ENCODE measurements at places on chromosomes 4 and X.

DNA sequence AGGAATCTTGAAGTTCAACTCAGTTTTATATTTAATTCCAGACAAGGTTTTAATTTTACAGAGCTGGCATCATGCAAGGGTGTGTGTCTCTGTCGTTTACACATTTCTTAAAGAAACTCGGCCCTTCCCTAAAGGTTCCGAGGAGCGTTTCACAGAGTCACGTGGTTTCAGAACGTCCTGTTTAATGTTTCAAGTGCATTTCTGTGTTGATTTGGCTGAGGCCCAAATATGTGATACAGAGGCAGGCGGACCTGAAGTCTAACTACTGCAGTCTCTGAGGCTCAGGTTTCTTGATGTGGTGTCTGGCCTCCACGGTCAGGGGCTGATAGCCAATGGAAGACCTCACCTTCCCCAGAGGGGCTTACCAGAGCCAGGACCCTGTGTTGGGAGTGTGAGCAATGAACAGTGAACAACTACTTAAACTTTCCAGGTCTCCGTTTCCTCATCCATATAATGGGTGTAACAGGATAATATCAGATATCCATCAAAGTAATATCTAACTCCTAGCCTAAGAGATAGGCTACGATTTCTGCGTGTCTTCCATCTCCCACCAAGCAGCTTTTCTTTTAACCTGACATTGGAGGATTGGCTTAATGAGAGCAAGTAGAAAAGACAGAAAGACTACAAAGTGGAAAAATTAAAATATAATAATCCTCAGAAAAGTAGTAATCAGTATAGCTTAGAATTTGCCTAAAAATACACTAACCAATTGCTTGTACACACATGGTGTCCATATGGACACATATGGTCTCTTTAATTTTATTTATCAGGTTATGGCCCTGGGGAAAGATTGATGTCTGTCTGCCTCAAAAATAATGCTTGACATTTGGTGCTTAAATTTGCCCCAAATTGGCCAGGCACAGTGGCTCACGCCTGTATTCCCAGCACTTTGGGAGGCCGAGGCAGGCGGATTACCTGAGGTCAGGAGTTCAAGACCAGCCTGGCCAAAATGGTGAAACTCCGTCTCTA, 50.0 kb upstream of the TRIM2 start:
- DNase-seq, result no peak

DNA sequence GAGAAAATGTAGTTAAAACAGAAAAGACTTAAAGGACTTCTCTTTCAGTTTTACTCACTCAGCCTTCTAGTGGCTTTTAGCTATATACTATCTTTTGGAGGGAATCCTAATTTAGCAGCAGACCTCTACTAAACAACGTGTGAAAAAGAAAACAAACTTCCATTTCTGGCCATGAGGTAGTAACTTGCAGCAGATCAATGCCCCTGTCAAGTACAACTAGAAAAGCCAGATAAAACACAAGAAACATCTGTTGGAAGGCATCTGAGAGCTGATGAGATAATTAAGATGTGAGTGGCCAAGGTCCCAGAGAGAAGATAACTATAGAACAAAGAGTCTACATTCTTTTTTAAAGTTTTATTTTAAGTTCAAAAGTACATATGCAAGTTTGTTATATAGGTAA, 101.7 kb downstream of the CORIN start:
- no peak for DNase-seq

DNA sequence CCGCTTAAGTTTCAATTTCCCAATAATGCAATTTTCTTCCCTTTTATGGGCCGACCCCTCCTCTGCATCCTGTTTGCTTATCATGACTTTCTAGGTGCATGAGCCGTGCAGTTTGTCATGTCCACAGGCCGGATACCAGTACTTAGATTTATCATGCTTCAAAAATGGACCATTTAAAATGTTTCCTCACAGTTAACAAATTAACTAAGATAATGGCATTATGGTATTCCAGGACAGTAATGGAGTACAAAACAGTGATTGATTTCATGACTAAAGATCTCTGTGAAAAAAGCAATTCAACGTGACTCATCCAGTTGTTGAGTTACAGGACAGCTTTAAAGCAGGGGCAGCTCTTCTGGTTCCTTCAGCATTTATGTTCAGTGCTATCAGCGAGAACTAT, 23.0 kb downstream of the SNX25 start:
- DNase-seq, result no peak

GRCh38 chrX:41734530-41734929, 10.5 kb downstream of the GPR82 start:
- no peak for DNase-seq

DNA sequence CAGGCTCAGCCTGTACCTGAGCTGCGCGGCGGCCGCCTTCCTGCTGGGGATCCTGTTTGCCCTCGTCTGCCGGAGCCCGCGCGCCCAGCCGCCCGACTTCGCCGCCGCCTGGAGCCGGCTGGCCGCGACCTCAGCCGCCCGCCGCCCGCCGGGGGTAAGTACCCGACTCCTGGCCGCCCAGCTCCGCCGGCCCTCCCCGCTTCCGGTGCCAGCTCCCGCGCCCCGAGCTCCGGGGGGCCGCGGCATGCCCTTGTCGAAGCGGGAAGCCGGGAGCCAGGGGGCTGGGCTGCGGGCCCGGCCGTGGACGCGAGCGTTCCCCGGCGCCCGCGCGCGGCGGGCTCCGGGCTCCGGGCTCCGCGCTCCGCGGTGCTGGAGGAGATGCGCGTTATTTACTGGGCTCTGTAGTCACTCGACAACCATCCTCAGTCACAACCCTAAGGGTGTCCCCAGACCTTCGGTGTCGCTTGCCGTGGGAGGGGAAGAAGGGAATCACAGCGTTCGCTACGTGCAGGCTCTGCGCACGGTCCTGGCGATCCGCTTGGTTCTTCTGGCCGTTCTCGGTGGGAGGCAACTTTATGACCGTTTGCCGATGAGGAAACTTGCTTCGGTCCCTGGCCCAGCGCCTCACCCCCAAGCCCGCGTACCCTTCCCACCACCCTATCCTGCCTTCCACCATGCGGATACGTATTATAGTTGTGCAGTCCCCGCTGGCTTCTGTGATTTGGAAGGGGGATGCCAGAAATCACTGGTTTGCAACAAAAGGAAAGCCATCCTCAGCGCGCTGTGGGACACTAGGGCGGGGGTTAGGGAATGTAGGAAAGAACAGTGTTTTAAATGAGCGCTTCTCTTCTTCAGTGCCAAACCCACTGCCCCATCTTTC, 944 bp downstream of the SNX25 start:
- DNase-seq, result peak; percentile 31

GRCh38 chr4:69731847-69732246, 28.6 kb downstream of the SULT1B1 start:
- no peak for DNase-seq

DNA sequence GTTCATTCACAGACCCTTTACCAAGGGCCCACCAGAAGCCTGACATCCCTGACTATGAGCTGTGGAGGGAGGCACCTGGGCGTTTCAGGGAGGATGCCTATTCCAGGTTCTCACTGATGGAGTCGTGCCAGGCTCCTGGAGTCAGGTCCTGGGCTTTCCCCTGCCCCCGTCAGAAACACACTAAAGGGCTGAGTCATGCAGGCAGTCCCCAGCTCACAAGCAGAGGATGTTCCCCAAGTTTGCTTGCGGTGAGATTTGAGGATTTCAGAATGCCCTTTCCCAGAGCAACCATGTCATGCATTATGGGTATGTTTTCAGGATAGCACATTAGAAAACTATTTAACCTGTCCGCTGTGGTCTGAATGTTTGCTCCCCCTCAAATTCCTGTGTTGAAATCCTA, 45.2 kb downstream of the FHDC1 start:
- DNase-seq, result no peak

DNA sequence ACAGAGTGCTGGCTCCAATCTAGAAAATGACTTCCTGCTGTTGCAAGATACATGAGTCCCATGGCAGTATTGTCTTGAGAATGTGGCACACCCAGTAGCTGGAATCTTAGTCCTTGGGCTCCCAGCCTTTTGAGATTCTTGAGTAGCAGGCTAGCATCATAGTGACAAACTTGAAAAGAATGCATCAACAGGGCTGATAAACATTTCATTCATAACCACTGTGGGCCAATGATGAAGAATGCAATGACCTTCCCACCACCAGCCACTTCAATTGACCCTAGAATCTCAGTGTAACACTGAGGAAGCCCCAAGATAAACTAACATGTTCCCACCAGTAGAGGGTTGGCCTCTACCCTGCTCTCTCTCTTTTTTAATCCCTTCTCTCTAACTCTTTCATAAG, 329.3 kb downstream of the GBA3 start:
- DNase-seq, result no peak

GRCh38 chrX:134706138-134706537, 47.9 kb upstream of the PLAC1 start:
- DNase-seq, result no peak

GRCh38 chrX:33194876-33195433, 16.4 kb downstream of the DMD start:
- DNase-seq, result no peak

GRCh38 chr4:133550436-133550835, 401.3 kb downstream of the PCDH10 start:
- DNase-seq, result no peak

GRCh38 chr4:15714141-15714540, 11.3 kb downstream of the BST1 start:
- no peak for DNase-seq

DNA sequence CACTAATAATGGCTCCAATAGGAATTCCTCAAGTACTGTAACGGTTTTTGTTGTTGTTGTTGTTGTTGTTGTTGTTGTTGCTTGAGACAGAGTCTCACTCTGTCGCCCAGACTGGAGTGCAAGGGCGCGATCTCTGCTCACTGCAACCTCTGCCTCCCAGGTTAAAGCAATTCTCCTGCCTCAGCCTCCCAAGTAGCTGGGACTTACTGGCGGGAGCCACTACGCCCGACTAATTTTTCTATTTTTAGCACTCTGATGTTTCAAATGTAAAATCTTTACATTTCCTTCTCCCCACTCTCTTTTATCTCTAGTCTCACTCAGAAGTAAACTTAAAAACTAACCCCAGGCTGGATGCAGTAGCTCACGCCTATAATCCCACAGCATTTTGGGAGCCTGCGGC, 8.0 kb downstream of the ANKRD17 start:
- no peak for DNase-seq

- no peak for DNase-seq
These were observed 2.6 kb downstream of the GIMD1 start for GRCh38 chr4:106366026-106366425.
